ENCODE measurements at places on chromosomes 2 and 18.

- DNase-seq, result no peak
These were observed 25.9 kb upstream of the ALPP start for GRCh38 chr2:232352511-232353091.

DNA sequence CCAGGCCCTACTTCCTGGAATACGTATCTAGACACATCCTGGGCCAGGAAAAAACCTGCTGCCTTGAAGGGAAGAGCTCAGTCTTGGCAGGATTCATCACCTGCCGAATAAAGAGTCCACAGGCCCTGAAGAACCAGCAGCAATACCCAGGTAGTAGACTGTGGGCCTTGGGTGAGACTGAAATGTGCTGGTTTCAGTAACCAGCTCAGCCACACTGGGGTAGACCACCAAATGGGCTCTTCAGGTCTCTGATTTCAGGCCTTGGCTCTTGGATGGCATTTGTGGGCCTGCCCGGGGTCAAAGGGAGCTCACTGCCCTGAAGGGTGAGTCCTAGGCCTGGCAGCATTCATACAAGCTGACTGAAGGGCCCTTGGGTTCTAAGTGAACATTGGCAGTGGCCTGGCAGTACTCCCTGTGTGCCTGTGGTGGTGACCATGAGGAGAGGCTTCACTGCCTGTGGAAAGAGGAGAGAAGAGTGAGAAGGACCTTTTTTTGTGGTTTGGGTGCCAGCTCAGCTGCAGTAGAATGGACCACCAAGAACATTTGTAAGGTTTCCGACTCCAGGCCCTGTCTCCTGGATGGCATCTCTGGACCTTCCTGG, 175.1 kb downstream of the ANKRD30B start:
- DNase-seq, result no peak

- DNase-seq, result peak; percentile 40
These were observed 104.7 kb downstream of the GPR39 start for GRCh38 chr2:132521341-132521740.

- DNase-seq, result no peak
These were observed 264.7 kb downstream of the RNF152 start for GRCh38 chr18:61628085-61628484.

- peak; percentile 71 for DNase-seq
These were observed 94.4 kb upstream of the TGFA start for GRCh38 chr2:70647873-70648481.

DNA sequence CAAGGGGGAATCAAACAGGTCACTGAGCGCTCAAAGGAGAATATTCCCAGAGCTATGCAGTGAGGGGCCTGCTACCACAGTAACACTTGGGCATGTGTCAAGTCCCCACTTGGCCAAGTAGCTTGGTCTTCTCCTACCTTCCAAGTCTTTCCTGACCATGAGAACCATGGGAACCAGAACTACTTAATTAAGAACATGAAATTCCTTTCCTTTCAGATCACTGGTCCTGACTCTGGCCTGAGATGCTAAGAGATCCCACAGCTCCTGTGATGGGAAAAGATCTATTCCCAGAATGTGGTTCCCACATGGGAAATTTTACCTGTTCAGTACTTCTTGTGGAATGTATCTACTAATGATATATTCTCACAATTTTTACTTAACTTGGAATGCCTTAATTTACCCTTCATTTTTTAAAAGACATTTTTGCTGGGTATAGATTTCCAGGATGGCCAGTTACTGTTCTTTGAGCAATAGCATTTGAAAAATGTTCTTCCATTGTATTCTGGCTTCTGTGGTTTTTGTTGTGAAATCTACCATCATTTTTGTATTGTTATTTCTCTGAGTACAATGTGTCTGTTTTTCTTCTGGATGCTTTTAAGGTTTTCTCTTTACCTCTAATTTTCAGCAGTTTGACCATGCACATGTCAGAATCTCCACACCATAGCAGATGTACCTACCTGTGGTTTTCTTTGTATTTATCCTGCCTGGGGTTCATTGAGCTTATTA, 37.9 kb downstream of the KCNIP3 start:
- DNase-seq, result peak; percentile 28
